HFFc6 (cell line): ENCODE measurements at places on chromosomes 12 and 14. TPM values are rescaled to one million over a fixed set of nuclear protein-coding genes. Genes with fewer than 3 reads are reported as not detected.

POTEG gene
- total RNA-seq: not detected in 3 replicates

DNA sequence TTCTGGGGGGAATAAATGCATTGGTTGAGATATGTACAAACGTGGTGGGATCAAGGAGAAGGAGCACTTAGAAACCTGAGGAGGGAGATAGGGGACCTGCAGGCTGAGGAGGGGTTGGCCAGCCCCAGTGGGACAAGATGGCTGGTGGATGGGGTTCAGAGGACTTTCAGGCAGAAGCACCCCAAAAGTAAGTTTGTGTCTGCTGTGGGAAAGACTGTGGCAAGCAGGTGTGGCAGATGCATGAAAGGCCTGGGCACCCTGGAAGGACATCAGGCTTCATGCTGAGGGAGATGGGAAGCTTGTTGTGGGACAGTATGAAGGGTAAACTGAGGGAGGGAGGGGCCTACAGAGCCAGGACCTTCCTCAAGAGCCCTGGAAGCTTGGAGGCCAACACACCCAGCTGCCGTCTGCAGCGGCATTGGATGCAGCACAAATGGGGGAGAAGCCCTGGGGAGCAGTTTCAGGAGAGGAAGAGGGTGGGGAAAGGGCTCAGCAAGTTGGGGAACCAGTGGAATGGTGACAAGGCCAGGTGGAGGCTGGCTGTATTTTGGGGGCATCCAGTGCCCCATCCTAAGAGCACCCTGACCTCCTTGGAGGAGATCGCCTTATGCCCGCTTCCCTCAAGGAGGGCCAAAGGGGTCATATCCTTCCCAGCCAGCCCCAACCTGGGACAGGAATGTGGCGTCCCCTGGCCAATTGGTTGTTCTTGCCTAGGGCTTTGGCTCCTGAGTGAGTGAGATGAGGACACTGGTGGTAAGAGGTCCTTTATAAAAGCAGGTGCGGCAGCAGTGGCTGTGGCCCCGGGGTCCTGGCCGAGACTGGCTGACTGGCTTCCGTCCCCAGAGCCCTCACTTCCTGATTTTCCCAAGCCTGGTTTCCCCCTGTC lies 20.7 kb downstream of the NFKBIA start:
- DNase-seq: no peak

- DNase-seq: peak; percentile 97
Measured at GRCh38 chr12:26153421-26154154, 28.8 kb upstream of the BHLHE41 start.

GRCh38 chr14:99625476-99625875 lies 19.5 kb upstream of the HHIPL1 start:
- DNase-seq: no peak

GRCh38 chr14:50928002-50928635 lies 16.2 kb downstream of the PYGL start:
- peak; percentile 87 for DNase-seq
